Tongue (tissue), 3 donors: ENCODE measurements at places on chromosomes 2 and 18. TPM values are rescaled to one million over a fixed set of nuclear protein-coding genes. Genes with fewer than 3 reads are reported as not detected.

The SCYGR4 gene
- total RNA-seq: not detected

The DTYMK gene
- 20.0 TPM for total RNA-seq

The SNED1 gene
- total RNA-seq: 15.0 TPM

The SLC19A3 gene
- 5.3 TPM for total RNA-seq

The BOLL gene
- 2.8 TPM for total RNA-seq

The GULP1 gene
- total RNA-seq: 62.0 TPM

The INPP5D gene
- 9.1 TPM for total RNA-seq

The TRIM54 gene
- total RNA-seq: 40.5 TPM

The EPB41L3 gene
- 50.1 TPM for total RNA-seq

The ACSL3 gene
- total RNA-seq: 94.4 TPM

The ALPG gene
- total RNA-seq: not detected

The TYMS gene
- 31.6 TPM for total RNA-seq

The C2orf78 gene
- total RNA-seq: not detected

The FEV gene
- not detected for total RNA-seq

The LCT gene
- not detected for total RNA-seq

The NEMP2 gene
- total RNA-seq: 6.4 TPM

The GAREM2 gene
- total RNA-seq: 1.8 TPM

The RBM43 gene
- 9.8 TPM for total RNA-seq

The TTN gene
- total RNA-seq: 5,137 TPM

The MC5R gene
- not detected for total RNA-seq

The TDRD15 gene
- not detected for total RNA-seq

The GPR39 gene
- total RNA-seq: 0.10 TPM

The MAP3K19 gene
- total RNA-seq: 0.21 TPM

The TSPYL6 gene
- 0.21 TPM for total RNA-seq

The TUBA3E gene
- total RNA-seq: not detected

The MRPL19 gene
- total RNA-seq: 56.8 TPM

The GAL3ST2 gene
- total RNA-seq: not detected

The MEP1B gene
- total RNA-seq: 0.10 TPM

The CXCR1 gene
- 0.31 TPM for total RNA-seq

The RGPD4 gene
- not detected for total RNA-seq

The HTR2B gene
- 0.31 TPM for total RNA-seq

The IL1F10 gene
- total RNA-seq: not detected

The SERPINB10 gene
- 7.0 TPM for total RNA-seq

The FTCDNL1 gene
- 6.7 TPM for total RNA-seq

The IL18RAP gene
- 0.31 TPM for total RNA-seq

The IL1A gene
- not detected for total RNA-seq

The RND3 gene
- total RNA-seq: 63.7 TPM

The DSG1 gene
- total RNA-seq: 17.2 TPM

The SCG2 gene
- total RNA-seq: 2.4 TPM

The CAPN14 gene
- 20.5 TPM for total RNA-seq

The UCN gene
- not detected for total RNA-seq

The DUSP11 gene
- 33.7 TPM for total RNA-seq

The DNAJB2 gene
- 96.5 TPM for total RNA-seq

The STK39 gene
- total RNA-seq: 26.4 TPM

The NR4A2 gene
- total RNA-seq: 4.3 TPM

The FAM237A gene
- total RNA-seq: not detected

The TFCP2L1 gene
- 5.8 TPM for total RNA-seq

The CNPPD1 gene
- total RNA-seq: 23.9 TPM

The CCDC68 gene
- 5.0 TPM for total RNA-seq

The ARHGEF4 gene
- 48.5 TPM for total RNA-seq

The POLE4 gene
- 19.1 TPM for total RNA-seq

The TMEM247 gene
- not detected for total RNA-seq

The OSBPL6 gene
- total RNA-seq: 12.0 TPM

The ZBTB7C gene
- 17.8 TPM for total RNA-seq

The FAM228A gene
- total RNA-seq: 1.3 TPM

The LYG1 gene
- 0.41 TPM for total RNA-seq

The MRPS5 gene
- 55.6 TPM for total RNA-seq

The RAX gene
- total RNA-seq: not detected
